ENCODE measurements at places on chromosomes 5 and 9.
A peak's percentile ranks its signal among the peaks of the same experiment; 100 is the strongest.

GRCh38 chr5:163410505-163410904 lies 26.9 kb upstream of the CCNG1 start:
- no peak for DNase-seq

DNA sequence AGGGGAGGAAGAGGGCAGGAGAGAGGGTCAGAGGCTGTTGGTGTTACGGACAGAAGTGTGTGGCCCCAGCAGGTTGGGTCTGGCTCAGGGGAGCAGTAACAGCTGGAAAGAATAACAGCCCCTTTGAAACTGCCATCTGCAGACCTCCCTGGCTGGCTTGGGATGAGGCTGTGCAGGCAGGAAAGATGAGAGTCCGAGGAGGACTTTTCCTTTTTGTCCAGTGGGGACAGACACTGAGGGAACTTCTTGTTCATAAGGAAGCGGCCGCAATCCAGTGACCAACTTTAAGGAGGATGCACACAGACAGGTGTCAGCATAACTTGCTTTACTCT lies 14.8 kb upstream of the PLEKHG4B start:
- no peak for DNase-seq

GRCh38 chr9:98742325-98743280 lies 33.9 kb upstream of the GABBR2 start:
- no peak for DNase-seq

GRCh38 chr5:51860532-51861018 lies 477.3 kb downstream of the ISL1 start:
- DNase-seq, result no peak

DNA sequence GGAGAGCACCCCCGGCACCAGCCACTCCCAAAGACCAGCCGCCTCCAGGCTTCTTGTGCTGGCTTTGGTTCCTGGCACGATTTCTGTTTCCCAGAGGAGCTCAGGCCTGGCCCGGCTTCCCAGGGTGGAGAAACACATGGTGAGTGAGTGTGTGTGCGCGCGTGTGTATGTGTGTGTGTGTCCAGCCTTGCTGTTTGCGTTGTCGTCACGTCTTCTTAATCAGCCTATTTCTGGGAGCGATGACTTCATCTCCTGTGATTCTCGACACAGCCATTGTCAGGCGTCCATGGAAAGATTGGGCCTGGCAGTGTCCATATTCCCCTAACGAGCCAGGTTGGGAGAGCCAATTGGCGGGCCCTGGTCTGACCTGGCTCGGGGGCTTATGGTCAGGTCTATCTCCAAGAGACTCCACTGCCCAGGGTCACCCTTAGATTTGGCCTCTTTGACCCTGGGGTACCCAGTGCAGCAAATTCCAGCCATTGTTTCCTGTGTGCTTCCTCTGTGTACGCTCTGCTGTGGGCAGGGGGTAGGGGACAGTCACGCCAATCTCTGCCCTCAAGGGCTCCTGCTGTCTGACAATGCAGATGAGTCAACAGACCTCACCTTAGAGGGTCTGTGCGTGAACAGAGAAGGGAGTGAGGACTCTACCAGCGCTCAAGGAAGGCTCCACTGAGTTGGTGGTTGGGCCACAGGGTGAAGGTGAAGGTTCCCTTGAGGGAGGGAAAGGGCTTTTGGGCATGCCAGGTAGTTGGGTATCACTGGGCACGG lies 73.8 kb downstream of the DAB2IP start:
- peak; percentile 97 for DNase-seq

- no peak for DNase-seq
Observed at GRCh38 chr5:129915415-129915814, 11.2 kb downstream of the CHSY3 start.

DNA sequence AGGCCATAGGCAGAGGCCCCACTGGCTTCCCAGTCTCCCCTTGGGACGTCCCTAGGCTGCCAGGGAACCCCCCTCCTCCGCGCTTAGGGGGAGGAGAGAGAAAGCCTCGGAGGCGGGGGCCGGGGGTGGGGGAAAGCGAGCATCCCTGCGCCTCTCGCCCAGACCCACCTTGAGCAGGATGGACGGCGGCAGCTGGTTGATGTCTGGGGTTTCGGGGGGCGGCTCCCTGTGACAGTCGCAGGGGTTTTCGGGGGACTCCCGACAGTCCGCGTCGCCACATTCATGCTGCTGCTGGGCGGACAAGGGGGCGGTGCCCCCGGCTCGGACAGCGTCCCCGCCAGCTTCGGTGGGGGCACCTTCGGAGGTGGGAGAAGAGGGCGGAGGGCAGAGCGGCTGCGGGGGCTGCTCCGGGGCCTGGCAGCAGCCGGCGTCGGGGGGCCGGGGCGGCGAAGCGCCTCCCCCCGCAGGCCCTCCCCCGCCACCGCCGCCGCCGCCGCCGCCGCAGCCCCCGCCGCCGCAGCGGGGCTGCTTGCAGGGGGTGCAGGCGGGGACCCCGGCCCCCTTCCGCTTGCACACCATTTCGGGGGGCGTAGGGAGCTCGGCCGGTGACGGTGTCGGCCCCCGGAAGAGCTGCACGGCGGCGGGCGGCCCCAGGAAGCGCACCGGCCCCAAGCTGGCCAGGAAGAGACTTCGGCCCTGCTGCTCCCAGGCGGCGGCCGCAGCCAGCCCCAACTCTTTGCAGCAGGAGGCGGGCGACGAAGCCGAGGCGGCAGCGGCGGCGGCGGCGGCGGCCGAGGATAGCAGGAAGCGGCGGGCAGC lies 1.2 kb downstream of the FBXL17 start:
- DNase-seq, result peak; percentile 61

GRCh38 chr9:97959585-97959984 lies 21.6 kb upstream of the HEMGN start:
- DNase-seq, result no peak

DNA sequence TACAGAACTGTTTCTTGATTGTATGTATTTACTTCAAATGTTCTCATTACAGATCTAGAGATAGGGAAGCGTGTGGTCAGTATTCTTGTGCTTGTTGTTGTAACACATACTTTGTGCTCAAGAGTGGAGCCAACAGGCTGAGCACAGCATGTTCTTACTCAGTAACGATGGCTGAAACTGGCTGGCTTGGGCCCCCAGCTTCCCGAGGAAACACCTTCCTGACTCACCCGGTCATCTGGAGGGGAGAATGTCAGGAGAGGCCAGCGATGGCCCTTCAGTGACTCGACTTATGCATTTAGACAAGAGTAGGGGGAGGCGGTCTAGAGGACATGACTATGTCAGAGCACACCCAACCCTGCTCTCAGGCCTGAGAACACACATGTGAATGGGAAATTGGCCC lies 25.6 kb downstream of the ZNF474 start:
- no peak for DNase-seq

DNA sequence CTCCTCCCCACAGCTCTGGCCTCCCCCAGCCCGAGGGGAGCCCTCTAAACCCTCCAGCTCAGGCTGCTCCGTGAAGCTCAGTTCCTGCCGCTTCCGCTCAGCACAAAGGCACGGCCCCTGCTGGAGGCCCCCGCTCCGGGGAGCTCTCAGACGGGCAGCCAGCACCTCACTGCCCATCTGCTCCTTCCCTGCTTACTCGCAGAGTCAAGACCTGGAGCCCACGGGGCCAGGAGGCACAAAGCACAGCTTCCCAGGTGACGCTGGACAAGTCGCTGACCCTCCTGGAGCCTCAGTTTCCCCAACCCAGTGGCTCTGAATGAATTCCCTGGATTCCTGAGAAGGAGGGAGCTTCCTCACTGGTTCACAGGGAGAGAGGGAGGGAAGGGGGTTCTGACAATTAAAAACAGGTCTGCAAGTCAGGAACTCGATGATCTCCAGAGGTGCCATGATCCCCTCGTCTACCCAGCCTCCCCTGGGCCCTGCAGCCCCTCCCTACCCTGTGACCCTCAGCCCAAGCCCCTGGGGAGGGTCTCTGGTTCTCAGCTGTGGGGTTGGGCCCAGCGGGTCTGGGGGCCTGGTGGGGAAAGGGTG lies 36.2 kb downstream of the VAV2 start:
- peak; percentile 31 for DNase-seq

DNA sequence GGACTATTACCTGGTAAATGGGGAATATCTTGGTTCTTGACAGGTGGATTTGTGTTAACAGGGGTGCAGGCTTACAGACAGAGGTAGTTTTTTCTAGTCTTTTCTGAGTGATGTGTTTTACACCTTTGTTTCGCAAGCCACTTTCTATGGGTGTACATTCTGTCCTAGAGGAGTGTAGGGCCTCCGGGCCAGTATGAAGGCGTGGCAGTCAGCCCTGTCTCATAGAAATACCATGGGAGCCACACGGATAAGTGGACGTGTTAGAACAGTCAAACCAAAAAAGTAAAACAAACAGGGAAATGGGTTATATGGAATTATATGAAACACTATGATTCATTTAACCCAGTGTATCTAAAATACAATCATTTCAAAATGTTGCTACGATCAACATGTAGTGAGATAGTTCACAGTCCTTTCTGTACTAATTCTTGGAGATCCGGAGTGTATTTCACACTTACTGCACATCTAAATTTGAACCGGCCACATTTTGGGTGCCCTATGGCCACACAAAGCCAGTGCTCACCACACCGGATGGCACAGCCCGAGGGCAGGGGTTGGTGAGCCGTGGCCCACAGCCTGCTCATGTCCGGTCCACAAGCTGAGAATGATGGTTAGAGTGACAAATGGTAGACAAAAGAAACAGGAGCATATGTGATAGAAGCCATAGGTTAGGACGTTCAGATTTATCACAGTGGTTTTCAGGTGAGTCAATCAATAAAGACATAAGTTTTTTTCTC lies 80.1 kb upstream of the IRX4 start:
- DNase-seq, result no peak

Data from left cardiac atrium (tissue), 4 donors.